AG04449 (cell line): ENCODE measurements at places on chromosomes 4 and X.
A peak's percentile ranks its signal among the peaks of the same experiment; 100 is the strongest.

DNA sequence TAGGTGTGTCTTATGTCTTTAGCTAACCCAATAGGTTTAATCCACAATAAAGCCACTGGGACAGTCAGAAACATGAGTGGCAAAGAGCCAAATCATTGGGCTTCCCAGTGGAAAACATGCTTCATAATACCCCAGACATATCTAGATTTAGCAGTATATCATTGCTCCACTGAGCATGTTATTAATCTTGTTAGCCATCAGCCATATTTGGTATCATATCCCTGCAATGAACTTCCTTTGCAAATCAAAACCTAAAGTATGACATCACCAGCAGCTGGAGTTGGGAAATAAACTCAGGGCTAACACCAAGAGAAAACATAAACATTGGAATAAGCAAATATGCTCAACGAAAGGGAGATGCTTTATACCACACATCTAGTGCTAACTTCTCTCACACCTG is 280.8 kb upstream of the NOCT start:
- DNase-seq = no peak

DNA sequence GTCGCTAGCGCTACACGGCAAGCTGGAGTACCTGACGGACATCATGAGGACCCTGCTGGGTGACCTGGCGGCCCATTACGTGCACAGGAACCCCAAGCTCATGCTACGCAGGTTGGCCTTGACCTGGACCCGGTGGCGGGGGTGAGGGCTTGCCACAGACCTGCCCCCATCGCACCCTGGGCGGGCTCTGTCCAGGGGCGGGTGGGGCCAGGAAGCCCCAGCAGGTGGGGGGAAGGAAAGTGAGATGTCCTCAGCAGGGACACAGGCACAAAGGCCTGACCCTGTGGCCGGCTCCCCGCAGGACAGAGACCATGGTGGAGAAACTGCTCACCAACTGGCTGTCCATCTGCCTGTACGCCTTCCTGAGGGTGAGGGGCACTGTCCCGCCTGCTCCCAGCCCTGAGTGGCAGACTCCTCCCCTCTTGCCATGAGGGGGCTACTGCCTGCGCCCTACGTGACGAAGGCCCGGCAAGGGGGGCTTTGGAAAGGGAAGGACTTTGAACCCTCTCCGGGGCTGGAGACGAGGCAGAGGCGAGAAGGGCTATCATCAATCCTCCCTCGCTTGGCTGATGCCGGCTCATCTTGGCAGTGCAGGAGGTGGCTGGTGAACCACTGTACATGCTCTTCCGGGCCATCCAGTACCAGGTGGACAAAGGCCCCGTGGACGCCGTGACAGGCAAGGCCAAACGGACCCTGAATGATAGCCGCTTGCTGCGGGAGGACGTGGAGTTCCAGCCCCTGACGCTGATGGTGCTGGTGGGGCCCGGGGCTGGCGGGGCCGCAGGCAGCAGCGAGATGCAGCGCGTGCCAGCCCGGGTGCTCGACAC is 5.3 kb upstream of the SRPK3 start:
- DNase-seq = no peak

GRCh38 chr4:161929956-161930355 is 233.8 kb downstream of the FSTL5 start:
- DNase-seq = no peak

DNA sequence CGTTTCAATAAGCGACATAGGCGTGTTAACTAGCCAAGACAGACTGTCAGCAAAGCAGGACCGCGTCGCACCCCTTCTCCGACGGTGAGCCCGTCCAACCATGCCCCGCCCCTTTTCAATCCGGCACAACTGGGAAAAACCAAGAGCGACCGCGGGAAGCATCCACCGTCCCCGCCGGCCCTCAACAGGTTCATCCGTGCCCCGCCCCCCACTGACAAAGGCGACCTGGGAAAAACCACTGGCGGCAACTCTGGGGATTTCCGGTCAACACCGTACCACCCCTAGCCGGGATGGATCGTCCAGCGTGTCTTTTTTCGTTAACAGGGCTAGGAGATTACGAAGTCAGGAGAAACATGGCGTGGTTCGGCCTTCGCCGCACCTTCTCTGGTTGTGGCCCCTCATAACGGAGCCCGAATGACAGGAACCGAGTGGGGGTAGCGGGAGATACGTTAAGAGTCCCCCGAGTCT is 377 bp downstream of the TIMM17B start:
- DNase-seq = no peak

DNA sequence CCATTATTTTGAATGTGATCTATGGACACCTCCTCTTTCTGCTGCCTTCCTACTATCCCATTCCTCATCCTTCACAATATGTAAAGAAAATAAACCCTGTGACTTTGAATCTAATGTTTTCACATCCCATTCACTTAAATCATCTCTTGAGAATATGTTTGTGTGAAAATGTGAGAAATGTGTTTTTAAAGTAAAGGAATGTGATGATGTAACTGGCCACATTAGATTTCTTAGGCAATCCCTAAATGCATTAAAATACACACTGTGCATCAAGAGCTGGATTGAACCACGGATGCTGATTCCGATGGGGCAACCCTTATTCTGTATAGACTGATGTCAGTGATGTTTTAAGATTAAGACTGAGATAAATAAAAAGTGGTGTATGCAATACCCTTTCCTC is 558.9 kb upstream of the TENM3 start:
- peak; percentile 84 for DNase-seq

DNA sequence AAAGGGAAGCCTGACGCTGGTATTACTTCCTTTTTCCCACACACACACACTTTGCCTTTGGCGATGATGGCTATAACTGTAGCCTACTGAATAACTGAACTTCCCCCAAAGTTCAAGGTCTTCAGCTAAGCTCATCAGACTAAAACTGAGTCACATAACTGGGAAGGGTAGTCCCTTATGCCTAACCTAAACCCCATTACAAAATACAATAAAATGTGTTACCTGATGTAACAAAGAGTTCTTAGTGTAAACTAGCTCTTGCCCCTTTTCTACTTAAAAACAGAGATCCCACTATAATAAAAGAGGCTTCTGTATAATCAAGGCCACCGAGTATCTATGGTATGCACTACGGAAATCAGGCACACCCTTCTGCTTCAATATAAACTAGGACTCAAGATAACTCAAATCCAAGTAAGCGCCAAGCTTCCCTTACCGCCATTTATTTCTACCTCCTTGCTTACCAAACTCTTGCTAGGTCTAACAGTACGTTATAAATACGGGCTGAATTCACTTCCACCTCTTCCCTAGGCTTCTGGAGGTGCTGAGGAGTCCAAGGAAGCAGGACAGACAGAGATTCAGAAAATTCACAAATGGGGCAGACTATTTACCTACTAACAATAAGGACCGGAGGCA is 2.4 kb downstream of the OTUD4 start:
- no peak for DNase-seq

DNA sequence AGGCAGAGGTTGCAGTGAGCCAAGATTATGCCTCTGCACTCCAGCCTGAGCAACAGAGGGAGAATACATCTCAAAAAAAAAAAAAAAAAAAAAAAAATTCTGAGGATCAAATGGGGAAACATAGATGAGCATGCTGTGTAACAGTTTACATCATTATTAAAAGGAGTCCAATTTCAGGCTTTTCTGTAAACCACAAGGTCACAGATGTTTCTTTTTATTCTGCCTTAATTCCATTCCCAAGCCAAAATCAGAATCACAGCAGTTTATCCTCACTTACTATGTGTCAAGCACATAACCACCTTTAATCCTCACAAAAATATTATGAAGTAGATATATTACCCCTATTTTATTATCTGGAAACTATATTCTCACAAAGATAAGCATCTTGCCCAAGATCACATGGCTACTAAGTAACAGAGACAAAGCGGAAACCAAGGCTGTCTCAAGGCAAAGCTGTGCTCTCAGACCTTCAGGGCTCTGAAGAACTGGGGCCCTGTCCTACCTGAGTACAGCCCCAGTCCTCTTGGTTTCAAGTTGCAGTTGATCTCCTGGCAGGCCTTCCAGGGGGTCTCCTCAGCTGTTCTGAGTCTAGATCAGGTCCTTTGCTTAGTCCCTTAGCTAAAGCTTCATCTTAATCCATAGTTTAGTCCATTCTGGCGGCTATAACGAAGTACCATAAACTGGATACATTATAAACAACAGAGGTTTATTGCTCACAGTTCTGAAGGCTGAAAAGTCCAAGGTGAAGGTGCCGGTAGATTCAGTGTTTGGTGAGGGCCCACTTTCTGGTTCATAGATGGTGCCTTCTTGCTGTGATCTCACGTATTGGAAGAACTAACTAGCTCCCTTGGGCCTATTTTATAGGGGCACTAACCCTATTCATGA is 141.3 kb downstream of the PALLD start:
- DNase-seq = no peak

GRCh38 chrX:74465424-74465823 is 44.1 kb downstream of the SLC16A2 start:
- no peak for DNase-seq

- no peak for DNase-seq
Observed at GRCh38 chr4:128538111-128538882, 250.7 kb upstream of the PGRMC2 start.

DNA sequence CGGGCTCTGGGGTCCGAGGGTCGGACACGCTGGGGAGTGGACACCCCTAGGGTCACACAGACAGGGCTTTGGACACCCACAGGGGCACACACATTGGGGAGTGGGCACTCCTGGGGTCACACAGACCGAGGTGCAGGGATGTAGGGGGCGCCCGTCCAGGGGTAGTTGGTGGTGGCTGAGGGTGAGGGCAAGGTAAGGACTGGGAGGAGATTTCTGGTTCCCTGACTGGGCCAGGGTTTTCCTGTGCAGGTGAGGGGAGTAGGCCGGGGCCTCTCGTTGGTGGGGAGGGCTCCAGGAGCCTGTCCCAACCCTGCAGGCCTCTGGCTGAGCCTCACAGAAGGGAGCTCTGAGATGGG is 21.9 kb upstream of the WDR45 start:
- DNase-seq = no peak

GRCh38 chr4:36320117-36320896 is 38.9 kb downstream of the DTHD1 start:
- no peak for DNase-seq

GRCh38 chrX:40570346-40571093 is 10.2 kb upstream of the ATP6AP2 start:
- DNase-seq = no peak

DNA sequence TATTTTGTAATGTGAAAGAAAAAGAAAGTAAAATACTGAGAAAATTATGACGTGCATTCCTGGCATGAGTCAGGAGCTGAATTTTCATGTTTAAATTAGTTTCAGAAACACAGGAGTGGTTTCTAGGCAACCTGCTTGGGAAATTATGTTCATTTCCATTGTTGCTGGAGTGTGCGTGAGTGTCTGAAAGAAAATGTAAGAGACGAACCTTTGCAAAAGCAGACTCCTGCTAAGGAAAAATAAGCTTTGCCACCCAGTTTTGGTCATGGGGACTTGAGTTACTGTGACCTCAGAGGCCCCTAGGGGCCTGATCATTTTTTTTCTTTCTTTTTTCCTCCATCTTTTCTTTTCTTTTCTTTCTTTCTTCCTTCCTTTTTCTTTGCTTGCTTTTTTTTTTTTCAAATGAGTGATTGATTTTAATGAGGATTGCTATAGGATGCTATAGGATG is 18.8 kb upstream of the CHRNA9 start:
- DNase-seq = peak; percentile 80

DNA sequence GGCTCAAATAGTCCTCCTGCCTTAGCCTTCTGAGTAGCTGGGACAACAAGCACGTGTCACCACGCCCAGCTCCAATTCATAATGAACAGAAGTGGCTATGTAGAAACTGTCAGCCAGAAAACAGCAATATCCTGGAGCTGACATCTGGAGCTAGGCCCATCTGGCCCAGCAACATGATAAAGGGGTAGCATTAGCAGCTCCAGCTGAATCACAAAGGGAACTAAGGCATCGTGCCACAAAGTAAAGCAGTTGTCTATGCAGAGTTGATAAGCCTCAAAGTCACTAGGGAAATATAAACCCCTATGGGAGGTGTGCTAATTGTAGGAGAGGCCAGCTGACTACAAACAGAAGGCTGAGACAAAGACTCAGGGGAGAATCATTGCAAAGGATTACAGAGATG is 270.5 kb upstream of the GPC4 start:
- DNase-seq = no peak

DNA sequence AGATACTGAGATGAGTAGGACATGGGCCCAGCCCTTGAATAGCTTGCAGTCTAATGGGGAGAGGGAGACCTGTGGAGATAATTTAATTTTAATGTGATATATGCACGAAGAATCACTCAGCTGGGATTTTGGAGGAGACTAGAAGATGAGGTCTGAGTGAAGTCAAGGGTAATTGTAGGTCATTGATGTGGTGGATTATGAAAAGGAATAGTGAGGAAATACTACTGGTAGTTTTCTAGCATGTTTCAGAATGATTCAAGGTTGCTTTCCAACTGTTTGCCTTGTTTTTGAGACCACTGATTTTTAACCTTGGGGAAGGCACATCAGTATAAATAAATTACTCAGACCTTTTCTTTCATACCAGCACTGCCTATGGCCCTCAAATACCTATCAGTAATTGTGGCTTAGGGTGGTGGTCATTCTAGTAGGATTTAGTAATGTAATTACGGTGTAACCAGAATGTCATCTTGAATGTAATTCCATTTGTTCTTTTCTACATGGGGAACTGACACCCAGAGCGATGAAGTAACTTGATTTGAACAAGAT is 25.6 kb downstream of the PTTG2 start:
- no peak for DNase-seq

- DNase-seq = no peak
Observed at GRCh38 chrX:134186362-134187121, 50.4 kb upstream of the CCDC160 start.

- DNase-seq = no peak
Observed at GRCh38 chrX:11908371-11908770, 150.3 kb downstream of the MSL3 start.

DNA sequence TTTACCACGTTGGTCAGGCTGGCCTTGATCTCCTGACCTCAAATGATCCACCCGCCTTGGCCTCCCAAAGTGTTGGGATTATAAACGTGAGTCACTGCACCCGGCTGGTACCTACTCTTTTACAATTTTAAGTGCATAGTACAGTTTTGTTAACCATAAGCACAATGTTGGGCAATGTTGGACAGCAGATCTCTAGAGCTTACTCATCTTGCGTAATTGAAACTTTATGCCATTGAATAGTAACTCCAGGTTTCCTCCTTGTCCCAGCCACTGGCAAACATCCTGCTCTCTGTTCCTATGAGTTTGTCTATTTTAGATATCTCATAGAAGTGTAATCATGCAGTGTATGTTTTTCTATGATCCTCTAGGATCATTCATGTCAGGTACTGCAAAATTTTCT is 9.3 kb upstream of the CPE start:
- no peak for DNase-seq
